NCI-H1694 (cell line): ENCODE measurements at places on chromosomes 1 and 21.

DNA sequence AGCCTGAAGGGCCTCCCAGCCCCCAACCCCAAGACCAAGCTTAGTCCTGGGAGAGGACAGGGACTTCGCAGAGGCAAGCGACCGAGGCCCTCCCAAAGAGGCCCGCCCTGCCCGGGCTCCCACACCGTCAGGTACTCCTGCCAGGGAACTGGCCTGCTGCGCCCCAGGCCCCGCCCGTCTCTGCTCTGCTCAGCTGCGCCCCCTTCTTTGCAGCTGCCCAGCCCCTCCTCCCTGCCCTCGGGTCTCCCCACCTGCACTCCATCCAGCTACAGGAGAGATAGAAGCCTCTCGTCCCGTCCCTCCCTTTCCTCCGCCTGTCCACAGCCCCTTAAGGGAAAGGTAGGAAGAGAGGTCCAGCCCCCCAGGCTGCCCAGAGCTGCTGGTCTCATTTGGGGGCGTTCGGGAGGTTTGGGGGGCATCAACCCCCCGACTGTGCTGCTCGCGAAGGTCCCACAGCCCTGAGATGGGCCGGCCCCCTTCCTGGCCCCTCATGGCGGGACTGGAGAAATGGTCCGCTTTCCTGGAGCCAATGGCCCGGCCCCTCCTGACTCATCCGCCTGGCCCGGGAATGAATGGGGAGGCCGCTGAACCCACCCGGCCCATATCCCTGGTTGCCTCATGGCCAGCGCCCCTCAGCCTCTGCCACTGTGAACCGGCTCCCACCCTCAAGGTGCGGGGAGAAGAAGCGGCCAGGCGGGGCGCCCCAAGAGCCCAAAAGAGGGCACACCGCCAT is 21.9 kb upstream of the ARF1 start:
- DNase-seq = no peak

GRCh38 chr21:30990514-30991262 is 47.6 kb downstream of the KRTAP19-8 start:
- no peak for DNase-seq

DNA sequence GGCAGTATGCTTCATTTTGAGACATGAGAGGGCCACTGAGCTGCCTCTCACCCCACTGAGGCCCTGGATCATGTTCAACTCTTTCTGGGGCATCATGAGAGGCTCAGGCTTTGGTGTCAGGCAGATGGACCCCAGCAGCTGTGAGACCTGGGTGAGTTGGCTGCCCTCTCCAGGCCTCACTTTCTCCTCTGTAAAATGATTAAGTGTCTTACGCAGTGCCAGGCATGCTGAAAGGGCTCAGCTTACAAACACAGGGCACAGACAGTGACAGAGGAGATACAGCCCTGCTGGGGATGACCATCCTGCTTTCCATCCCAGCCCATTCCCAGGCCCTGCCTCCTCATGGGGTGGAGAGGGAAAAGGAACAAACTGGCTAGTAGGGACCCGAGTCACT is 387.4 kb downstream of the MATN1 start:
- DNase-seq = no peak

DNA sequence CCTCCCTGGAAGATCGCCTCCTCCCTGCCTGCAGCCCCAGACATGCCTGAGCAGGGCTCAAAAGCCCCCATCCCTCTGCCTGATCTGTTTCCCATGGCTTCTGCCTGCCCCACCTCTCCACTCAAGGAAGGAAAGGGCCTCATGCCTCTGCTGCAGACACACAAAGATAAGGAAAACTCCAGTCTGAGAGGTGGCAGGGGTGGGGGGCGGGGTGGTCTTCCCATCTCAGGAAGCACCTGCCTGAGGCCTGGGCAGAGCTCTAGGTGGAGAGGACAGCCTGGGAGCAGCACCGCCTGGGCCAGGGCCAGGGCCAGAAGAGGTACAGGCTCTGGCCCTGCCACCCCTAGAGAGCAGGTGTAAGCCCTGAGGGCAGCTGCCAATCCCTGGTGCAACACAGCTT is 4.1 kb upstream of the GJB3 start:
- no peak for DNase-seq

- no peak for DNase-seq
Observed at GRCh38 chr1:48563021-48563420, 91.0 kb upstream of the SPATA6 start.

DNA sequence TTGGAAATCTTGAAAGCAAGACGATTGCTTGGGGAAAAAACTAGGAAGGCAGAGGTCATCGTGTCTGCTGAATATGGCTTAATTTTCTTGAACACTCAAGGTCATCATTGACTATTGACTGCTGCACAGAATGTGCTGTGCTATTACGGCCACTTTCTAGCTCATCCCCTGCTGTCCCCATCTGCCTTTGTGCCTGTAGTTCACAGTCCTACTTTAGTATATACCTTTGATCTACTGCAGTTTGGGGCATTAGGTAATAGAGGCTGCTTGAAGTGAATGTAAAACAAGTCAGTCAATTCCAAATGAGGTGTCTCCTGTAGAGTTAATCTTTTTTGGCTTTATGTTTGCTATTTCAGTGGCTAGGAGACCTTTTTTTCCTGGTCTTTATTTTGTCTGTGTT is 8.3 kb downstream of the RAB4A start:
- DNase-seq = no peak

DNA sequence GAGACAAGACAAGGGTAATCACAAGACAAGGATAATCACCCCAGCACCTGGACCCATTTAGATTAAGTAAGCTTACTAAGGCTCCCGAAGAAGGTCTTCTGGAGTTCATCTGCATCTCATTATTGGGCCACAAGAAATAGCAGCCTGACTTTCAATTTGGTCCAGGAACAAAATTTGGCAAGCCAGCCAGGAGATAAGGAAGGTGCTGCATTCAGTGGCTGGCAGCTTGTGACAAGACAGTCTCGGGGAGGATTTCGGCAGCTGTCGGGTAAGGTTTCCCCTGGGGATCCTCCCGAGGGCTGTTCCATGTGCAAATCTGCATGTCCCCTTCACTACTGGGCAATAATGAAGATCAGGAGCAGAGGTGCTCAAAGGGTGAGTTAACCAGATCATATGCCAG is 195.2 kb downstream of the FCRL5 start:
- DNase-seq = no peak

DNA sequence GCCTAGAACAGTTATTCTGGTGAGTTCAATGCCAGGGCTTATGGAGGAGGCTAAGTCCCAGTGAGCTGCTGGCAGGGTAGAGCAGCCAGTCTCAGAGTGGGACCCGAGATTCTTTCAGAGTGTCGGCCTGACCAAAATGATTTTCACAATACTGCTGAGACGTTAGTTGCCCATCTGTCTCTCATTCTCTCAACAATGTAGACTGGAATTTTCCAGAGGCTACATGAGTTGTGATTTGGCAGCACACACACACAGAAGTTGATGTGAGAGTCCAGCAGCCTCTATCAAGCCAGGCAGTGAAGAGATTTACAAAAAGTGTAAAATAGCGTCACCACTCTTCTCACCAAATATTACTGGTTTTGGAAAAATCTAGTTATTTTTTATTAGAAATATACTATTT is 21.7 kb downstream of the CACNA1S start:
- no peak for DNase-seq

DNA sequence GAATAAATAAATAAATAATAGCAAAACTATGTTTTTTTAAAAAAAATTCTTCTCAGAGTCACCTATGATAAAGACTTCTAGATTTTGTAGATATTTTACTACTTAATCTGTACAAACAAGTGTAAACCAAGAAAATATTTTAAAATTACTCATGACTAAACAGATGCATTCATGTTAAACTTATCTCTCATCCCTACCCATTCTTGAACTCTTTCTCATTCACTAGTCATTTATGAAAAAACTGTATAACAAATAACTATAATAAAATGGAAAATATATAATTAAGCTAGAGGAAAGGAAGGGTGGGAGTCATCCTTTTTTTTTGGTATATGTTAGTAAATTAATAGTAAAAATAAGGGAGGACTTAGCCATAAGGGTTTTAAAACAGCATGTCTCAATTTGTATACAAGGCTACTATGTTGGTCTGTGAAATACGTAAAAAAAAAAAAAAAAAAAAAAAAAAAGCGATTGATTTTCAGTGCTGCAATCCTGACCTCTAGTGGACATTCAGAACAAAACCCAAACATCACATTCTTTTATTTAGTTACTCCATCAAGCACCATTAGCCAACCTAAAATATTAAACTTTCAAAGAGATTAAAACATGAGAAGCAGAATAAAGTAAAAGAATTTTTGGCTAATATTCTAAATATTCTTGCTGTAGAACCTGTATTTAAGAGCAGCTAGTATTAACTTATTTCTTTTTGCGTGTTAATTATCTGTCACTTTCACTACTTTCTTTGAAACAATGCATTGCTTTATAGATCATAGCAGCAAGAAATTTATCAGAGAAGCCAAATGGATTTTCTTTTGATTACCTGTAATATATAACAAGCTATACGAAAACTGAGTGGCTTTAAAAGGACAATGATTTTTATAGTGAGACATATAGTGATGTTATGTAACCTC is 255.8 kb upstream of the CACYBP start:
- peak; percentile 45 for DNase-seq

- DNase-seq = no peak
Observed at GRCh38 chr1:54962612-54963395, 17.6 kb upstream of the TMEM61 start.

DNA sequence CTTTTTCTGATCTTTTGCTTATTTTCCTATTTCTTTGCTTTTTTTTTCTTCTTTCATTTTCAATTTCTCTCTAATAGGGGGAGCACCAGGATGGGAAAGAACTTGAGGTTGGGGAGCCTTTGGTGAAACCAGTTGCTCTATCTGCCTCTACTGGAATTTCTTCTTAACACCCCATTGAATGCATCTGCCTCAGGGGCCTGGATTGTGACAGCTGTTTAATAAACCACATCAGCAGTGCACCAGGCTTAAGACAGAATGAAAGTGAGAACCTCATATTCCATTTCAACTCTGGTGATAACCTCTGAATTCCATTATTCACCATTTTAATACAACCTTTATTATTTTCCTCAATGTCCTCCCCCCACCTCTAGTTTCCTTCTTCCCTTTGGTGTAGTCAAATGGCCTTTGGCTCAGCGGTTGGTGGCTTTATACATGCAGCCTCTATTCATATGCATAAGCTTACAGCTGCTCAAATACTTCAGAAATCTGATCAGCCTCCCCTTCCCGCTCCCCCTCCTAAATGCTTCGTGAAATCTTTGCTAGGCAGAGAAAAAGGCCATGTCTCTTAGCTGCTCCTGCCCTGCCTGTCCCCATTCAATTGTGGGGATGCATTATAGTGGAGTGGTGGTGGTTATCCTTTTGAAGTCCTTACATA is 537.3 kb upstream of the PLXNA2 start:
- DNase-seq = no peak

GRCh38 chr1:169457443-169457842 is 28.3 kb downstream of the SLC19A2 start:
- DNase-seq = no peak

DNA sequence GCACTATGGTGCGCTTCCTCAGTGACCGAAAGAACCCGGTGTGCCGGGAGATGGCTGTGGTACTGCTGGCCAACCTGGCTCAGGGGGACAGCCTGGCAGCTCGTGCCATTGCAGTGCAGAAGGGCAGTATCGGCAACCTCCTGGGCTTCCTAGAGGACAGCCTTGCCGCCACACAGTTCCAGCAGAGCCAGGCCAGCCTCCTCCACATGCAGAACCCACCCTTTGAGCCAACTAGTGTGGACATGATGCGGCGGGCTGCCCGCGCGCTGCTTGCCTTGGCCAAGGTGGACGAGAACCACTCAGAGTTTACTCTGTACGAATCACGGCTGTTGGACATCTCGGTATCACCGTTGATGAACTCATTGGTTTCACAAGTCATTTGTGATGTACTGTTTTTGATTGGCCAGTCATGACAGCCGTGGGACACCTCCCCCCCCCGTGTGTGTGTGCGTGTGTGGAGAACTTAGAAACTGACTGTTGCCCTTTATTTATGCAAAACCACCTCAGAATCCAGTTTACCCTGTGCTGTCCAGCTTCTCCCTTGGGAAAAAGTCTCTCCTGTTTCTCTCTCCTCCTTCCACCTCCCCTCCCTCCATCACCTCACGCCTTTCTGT is 7.3 kb upstream of the PIGV start:
- DNase-seq = no peak

DNA sequence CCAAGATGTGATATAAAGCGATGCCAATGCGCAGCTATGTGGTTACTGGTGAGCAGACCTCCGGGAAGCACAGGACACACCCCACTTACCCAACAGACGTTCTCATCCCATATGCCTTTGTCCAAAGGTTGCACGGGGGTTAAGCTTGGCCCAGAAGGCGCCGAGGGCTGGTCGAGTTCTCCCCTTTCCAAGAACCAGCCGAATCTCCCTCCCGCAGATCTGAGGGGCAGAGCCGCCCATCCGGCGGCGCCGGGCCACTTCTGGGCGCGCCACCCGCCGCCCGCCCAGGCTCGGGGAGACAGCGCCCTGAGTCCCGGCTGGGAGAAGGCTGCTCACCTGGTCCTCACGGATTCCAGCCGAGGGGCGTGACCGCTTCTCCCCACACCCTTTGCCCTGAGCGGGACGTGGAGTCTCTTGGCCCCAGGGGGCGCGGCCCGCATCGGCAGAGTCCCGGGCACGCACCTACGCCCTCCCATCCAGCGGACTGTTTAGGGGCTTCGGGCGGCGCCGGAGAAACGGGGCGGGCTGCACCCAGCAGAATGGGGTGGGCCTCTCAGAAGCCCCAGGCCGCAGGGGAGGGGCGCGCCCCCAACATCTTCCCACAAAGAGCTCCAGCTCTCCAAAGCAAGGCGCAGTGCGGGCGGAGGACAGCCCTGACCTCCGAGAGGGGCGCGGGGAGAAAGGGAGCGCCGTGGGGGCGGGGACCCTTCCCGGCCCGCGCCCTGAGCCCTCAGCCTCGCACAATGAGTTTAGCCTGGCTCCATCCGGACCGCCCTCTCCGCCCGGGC is 615 bp downstream of the GPR161 start:
- no peak for DNase-seq

DNA sequence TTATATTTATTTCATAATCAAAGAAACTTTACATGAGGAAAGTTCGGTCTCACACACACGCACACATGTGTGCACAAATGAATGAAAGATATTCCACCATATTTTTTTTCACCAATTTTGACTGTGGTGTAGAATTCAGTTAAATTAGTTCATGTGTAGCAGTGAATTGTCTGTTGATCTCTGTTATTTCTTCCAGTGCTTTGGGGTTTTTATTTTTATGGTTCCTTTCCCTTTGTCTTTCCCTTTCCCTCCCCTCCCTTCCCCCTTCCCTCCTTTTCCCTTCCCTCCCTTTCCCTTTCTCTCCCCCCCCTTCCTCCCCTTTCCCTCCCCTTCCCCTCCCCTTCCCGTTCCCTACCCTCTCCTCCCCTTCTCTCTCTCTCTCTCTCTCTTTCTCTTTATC is 8.9 kb downstream of the RYR2 start:
- DNase-seq = no peak

GRCh38 chr1:246794048-246794827 is 70.0 kb downstream of the SCCPDH start:
- peak; percentile 17 for DNase-seq
